ENCODE measurements at places on chromosomes 6 and 20.

- DNase-seq: no peak
Observed at GRCh38 chr6:14816116-14816859, 429.6 kb upstream of the JARID2 start.

GRCh38 chr6:126957721-126958120 is 160.8 kb upstream of the RSPO3 start:
- no peak for DNase-seq

- no peak for DNase-seq
Observed at GRCh38 chr6:158230967-158231550, 62.9 kb downstream of the GTF2H5 start.

DNA sequence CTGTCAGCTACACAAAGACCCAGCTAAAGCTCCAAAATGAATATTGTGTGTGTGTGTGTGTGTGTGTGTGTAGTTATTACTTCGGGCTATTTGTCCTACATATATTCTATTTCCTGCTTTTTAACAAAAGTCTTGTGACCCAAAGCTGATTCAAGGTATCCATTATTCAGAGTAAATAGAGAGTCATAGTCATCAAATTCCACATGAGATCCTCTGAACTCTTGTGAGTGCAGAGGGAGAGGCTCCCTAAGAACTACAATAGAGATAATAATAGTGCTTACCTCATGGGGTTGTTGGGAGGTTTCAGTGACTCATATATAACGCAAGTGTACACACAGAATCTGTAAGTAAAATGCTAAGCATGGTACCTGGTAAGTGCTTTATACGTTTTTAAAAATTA is 95.6 kb upstream of the SHLD1 start:
- no peak for DNase-seq

DNA sequence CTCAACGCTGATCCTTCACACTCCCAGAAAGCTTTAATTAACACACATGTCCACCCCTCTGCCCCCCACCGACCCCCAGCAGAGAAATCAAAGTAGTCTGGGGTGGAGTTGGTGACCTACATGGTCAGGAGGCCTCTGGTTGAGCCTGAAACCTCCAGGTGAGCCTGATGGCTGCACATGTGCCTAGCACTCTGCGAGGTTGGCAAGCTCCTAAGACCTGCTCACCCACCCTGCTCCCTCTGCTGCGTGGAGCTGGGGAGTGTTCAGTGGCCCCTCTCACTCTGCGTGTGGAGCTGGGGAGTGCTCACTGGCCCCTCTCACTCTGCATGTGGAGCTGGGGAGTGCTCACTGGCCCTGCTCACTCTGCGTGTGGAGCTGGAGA is 7.9 kb upstream of the YTHDF1 start:
- no peak for DNase-seq

DNA sequence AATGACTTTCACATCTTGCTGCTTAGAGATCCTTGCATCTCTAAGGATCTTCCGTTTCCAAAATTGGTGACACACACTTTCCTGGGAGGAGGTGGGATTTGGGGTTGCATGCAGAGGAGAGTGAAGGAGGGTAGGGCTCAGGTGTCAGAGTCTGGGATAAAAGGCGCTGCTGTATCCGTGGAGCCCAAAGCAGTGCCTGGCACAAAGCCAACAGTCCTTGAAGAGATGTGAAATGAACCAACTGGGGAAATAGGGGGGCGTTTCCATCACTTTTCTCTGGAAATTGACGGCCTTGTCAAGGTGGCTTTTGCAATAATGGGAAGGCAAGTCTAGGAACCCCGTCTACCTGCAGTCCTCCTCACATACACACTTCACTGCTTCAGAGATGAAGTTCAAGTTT is 59.5 kb upstream of the NELFCD start:
- no peak for DNase-seq

DNA sequence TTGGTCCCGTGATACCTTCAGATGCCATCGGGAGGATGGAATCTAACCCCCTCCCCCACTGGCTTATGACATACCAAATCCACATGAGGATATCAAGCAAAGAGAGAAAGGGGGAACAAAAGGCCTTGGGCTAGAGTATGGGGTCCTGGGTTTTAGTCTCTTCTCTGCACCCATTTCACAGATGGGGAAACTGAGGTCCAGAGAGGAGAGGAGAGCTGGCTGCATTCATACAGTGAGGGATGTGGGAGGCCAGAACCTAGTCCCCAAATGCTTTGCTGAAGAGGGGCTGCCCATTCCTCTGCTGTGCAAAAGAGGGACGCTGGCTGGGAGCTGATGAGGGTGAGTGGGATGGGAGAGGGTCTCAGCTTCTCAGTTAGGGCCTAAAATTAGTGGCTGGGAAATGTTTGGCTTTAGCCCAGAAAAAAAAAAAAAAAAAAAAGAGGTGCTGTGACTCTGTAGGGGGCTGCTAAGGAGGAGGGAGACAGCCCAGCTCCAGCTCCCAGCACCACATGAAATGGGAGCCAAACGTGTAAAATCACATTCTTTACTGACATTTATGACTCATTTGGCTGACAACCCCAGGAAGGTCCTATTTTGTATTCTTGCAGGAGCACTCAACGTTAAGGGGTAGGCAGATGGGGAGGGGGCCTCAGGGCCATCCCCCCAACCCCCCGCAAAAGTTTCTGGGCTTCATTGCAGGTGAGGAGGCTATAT is 11.9 kb downstream of the XKR7 start:
- no peak for DNase-seq
